B cell (primary cell): ENCODE measurements at places on chromosomes 11 and 22.
A peak's percentile ranks its signal among the peaks of the same experiment; 100 is the strongest.

DNA sequence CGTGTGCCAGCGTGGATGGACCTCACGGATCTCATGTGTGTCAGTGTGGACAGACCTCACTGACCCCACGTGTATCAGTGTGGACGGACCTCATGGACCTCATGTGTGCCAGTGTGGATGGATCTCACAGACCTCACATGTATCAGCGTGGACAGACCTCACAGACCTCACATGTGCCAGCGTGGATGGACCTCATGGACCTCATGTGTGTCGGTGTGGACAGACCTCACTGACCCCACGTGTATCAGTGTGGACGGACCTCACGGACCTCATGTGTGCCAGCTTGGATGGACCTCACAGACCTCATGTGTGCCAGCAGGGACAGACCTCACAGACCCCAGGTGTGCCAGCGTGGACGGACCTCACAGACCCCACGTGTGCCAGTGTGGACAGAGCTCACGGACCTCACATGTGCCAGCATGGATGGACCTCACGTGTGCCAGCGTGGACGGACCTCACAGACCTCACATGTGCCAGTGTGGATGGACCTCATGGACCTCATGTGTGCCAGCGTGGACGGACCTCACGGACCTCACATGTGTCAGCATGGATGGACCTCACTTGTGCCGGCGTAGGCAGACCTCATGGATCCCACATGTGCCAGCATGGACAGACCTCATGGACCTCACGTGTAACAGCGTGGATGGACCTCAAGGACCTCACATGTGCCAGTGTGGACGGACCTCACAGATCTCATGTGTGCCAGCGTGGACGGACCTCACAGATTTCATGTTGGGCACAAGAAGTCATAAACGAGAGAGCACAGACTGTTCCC lies 18.2 kb downstream of the TTLL8 start:
- no peak for DNase-seq

GRCh38 chr11:36265793-36266628 lies 23.2 kb downstream of the COMMD9 start:
- peak; percentile 67 for DNase-seq

- no peak for DNase-seq
Observed at GRCh38 chr22:48794906-48795305, 1032.8 kb downstream of the BRD1 start.

GRCh38 chr22:49461674-49462073 lies 366.0 kb downstream of the BRD1 start:
- no peak for DNase-seq

DNA sequence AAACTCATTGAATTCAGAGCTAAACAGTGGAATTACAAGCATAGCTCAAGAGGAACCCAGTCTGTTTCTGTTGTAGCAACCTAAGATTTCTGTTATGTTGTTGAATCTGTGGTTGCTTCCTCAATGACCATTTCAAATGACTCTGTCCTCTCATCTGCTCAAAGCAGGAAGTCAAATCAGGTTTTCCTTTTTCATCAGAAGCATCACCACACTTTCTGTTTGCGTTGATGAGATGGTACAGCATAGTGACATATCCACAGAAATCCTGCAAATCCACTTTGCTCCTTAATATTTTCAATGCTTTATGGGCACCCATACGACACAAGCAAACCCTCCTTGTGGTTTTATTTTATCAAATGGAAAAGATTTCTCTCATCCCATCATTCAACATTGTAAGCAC lies 12.6 kb upstream of the UCP2 start:
- peak; percentile 87 for DNase-seq
